ENCODE measurements at places on chromosomes 12 and 14. TPM values are rescaled to one million over a fixed set of nuclear protein-coding genes. Genes with fewer than 3 reads are reported as not detected.

Gene SLC6A12
- not detected for total RNA-seq

Gene RD3L
- not detected for total RNA-seq

Gene CCDC197
- total RNA-seq, result not detected

Gene SPTSSA
- total RNA-seq, result 30.6 TPM

Gene SMIM41
- total RNA-seq, result not detected

Gene CCDC77
- total RNA-seq, result 31.8 TPM

Gene BCL11B
- not detected for total RNA-seq

Gene PELI2
- 44.6 TPM for total RNA-seq

Gene CFL2
- 43.4 TPM for total RNA-seq

Gene DAAM1
- 4.7 TPM for total RNA-seq

Gene TAS2R7
- total RNA-seq, result not detected

Gene NOVA1
- 4.2 TPM for total RNA-seq

Gene MEG3
- total RNA-seq, result 0.69 TPM

- no peak for DNase-seq
Observed at GRCh38 chr12:23891115-23891514, 58.4 kb downstream of the SOX5 start.

- peak; percentile 38 for DNase-seq
Observed at GRCh38 chr12:79547044-79547734, 143.6 kb downstream of the PAWR start.

DNA sequence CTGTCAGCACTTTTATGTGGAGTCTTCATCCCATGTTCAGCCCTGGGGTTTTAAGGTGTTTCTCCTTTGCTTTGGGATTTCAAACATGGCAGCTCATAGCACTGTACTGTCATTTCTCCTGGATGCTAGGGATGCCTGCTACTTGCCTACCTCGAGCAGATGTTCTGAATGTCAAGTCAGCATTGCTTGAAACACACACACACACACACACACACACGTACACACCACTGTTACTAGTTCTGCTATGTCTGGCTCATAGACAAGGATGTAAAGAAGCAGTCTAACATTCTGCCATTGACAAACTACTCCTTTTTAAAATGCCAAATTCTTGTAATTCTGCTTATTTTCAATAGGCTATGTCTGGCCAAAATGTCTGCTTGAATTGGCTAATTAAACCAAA, 72.7 kb downstream of the SAMD4A start:
- DNase-seq, result no peak

- no peak for DNase-seq
Observed at GRCh38 chr14:73526036-73526984, 10.6 kb upstream of the ACOT1 start.

GRCh38 chr12:42486407-42486806, 103.1 kb downstream of the PRICKLE1 start:
- no peak for DNase-seq

- DNase-seq, result no peak
Observed at GRCh38 chr14:92963301-92964123, 40.6 kb downstream of the CHGA start.

DNA sequence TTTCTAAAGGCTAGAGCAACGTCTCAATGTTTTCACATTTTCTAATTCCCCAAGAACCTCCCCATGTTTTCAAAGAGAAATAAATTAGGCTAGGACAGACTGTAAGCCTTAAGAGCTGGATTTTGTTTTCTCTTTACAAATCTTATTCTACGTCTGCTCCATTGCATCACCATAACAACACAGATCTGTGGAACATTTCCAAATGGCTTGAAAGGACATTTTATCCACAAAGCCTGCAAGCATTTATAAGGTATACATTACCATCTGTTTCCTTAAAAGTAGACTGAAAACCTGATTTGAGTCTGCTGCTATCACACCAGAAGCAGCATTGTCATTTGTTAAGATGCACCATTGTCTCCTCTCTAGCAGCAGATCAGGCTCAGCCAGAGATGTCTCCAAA, 115.3 kb upstream of the PLEKHA5 start:
- no peak for DNase-seq

DNA sequence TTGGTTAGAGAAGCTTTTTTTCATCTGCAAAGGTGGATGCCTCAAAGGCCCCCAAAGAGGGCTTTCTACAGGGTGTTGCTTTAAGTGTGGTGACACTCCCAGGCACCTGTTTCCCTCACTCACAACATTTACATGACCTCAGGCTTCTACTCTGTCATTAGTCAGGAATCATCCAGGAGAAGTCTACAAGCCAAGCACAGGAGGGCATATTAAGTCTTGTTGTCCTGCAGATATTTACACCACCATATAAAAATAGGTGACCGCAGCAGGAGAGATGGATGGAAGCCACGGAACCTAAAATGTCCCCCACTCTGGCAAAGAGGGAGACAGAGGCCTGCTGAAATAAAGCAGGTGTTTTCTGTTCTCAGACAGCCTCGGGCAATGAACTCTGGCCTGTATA, 7.5 kb upstream of the DPF3 start:
- no peak for DNase-seq

GRCh38 chr12:89960011-89960507, 251.4 kb upstream of the ATP2B1 start:
- DNase-seq, result no peak

- no peak for DNase-seq
Observed at GRCh38 chr12:87756721-87757120, 272.5 kb downstream of the C12orf50 start.

- no peak for DNase-seq
Observed at GRCh38 chr14:104913435-104913834, 11.2 kb upstream of the PLD4 start.

DNA sequence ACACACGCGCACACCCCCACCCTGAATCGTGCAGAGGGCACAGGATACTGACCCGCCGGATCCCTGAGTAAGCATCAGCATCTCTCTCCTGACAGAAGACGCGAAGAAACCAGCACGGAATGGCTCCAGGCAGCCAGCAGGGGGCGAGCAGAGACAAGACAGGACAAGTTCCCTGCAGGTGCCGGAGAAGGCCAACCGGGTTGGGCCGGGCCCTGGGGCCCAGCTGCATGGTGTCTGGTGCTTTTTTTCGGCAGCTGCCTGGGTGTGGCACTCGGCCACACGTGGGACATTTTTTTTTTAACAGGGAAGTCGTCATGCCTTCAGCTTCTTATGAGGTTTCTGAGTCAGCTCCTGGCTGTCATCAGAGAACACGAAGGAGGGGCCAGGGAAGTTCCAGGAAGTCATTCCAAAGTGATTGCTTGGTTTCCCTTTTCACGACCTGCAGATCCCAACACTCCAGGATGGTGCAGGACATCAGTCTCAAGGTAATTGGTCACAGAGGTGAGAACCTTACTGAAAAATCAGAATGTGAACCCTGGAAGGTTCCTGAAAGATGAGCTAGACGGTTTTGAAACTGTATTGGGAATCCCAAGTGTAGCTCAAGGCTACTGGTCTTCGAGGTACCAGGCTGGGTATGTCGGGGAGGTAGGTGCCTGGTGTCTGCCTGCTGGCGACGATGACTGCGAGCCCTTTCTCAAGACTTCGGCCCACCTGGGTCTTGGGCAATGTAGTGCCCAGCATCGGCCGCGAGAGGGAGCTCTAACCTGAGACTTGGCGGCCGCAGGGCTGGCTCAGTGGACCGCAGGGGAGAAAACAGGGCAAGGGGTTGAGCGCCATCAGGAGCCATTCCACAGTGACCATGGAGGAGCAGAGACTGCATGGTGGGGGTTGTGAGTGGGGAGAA, 190.8 kb upstream of the PRMT8 start:
- peak; percentile 70 for DNase-seq

DNA sequence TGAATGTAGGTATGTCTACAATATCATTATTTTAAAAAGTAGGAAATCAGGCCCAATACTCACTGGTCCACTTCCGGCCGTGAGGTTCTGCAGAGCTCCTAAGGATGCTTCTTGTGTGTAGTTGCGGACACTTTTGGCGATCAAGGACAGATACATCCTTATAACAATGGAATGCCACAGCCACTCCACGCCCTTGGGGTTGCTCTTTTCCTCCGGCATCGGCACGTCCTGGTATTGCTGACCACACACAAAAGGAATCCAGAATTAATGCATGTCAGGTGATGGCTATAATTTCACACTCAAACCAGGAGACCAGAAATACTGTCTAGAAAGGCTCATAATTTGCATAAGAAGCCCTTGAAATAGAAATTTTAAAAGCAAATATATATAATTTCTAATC, 65.6 kb upstream of the YARS2 start:
- no peak for DNase-seq

DNA sequence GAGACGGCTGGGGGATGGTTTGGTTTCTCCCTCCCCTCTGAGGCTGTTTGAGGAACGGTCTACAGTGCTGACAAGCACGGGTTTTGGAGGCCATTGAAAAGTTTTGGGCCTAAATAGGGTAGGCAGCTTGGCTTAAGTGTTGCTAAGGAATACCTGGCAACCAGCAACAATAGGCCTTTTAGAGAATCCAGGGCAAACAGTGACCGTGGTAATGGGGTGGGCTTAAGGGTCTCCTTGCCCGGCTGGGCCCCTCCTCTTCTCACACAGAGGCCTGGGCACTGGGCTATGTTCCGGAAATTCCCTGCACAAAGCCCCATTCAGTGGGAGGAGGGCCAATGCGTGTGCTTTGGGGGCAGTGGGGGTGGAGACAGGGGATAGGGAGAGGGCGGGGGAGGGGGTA, 55.4 kb downstream of the ASCL1 start:
- no peak for DNase-seq

- DNase-seq, result no peak
Observed at GRCh38 chr12:12506496-12506890, 56.2 kb downstream of the DUSP16 start.

Measured in NCI-H460 (cell line).